Stimulated activated CD4-positive, alpha-beta T cell treated with anti-CD3 and anti-CD28 coated beads, TNF-alpha, amount 100 ng/mL, for 4 hours (primary cell): ENCODE measurements at places on chromosomes 6 and 20.
A peak's percentile ranks its signal among the peaks of the same experiment; 100 is the strongest.

DNA sequence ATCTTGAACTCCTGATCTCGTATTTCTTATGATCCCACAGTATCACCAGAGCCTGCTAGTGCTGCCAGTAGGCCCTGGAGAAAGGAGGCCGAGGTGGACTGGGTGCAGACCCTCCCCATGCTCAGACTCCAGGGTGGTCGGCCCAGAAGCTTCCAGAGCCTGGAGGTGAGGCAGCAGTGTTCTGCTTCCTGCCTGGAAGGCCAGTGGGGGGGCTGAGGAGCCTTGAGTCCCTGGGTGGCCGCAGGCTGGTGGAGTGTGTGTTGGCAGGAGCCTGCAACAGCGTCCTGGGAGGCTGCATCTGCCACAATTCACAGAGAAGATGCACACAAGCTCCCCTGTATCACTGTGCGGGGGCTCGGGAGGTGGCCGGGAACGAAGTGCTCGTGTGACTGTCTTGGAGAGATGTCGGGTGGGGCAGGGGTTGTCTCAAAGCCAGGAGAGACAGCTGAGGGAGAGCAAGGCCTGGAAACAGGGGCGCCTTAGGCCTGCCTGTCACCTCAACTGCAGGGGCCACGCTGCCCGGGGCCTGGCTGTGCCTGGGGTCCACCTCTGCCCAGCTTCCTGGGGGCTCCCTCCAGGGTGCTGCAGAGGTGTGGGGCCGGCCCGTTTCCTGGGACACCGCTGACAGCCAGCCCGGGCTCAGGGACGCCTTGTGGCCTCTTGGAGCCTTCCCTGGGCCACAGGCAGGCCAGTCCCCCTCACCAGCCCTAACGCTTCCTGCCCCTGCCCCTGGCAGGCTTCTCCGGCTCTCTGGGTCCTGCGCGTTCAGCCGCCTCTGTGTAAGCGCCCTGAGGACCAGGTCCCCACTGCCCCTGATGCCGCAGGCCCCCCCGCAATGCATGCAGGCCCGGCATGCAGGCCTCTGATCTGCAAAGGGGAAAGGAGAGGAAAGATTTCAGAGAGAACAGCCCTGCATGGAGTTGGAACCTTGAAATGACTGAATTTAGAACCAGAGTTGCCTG, 24.2 kb upstream of the MAS1 start:
- no peak for DNase-seq

DNA sequence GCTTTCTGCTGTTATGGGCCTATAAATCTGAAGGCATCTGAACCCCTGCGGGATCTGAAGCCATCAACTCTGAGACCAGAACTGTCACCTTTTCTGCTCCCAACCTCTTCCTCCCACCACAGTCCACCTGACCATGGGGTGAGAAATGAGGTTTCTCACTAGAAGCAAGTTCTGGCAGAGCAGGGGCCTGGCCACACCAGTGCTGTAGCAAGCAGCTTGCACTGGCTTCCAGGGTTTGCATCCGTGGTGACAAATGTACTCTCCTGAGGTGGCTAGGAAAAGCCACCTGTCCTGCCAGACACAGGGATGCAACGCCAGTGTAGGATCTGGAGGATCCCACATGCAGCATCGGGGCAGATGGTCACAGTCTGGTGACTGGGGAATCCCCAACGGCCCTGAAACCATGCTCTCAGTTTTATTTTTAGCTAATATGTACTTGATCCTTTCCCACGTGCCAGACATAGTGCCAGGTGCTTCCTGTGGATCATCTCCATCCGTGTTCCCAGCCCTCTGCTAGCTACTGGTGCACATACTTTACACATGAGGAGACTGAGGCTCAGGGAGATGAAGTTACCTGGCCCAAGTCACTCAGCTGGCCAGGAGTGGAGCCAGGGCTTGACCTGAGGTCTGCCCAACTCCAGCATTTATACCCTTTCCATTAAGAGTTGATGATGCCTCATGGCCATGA, 122.1 kb upstream of the SPACA1 start:
- DNase-seq: no peak

GRCh38 chr6:41571021-41571780, 25.0 kb downstream of the FOXP4 start:
- DNase-seq: no peak

GRCh38 chr20:32037929-32038328, 14.1 kb upstream of the HCK start:
- no peak for DNase-seq

- DNase-seq: peak; percentile 67
Measured at GRCh38 chr6:13336553-13336952, 8.2 kb upstream of the TBC1D7 start.

DNA sequence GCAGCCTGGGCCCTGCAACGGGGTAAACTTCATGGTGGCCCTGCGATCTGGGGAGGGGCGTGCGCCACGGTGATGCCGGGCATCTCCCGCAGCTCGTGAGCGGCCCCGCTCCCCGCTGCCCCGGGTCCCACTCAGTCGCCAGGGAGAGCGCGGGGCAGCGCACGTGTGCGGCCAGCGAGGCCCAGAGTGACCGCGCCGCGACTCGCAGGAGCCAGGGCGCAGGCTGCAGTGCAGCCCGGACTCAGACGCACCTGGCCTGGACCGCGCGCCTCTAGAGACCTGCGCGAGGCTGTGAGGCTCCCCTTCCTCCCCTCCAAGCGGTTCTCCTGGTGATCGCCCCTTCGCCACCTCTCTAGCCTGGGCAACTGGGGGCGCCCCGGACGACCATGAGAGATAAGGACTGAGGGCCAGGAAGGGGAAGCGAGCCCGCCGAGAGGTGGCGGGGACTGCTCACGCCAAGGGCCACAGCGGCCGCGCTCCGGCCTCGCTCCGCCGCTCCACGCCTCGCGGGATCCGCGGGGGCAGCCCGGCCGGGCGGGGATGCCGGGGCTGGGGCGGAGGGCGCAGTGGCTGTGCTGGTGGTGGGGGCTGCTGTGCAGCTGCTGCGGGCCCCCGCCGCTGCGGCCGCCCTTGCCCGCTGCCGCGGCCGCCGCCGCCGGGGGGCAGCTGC, 652 bp downstream of the BMP6 start:
- no peak for DNase-seq

DNA sequence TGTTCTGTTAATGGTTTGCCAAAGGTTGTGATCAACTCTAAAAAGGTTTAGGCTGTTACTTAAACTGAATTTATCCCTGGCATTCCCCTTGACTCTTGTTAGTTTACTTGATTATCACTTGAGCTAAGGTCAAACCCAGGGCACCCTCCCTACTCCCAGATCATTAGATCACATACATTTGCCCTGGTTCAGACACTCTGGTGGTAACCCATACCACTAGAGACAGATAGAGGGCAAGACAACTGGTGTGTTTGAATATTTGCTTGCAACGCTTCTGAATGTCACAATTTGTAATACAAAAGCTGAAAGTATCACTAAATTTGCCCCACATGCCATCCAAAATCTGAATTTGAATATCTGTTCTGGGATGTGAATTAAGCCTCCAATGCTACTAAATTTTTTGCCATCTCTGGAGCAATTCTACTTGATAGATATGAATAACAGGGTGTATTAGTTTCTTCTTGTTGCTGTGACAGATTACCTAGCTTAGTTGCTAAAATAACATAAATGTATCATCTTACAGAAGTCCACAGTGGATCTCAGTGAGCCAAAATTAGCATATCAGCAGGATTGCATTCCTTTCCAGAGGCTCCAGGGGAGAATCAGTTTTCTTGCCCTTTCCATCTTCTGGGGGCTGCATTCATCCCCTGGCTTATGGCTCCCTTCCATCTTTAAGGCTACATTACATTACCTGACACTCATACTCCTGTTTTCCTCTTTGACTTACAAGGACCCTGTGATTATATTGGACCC, 45.4 kb downstream of the FIG4 start:
- DNase-seq: no peak

DNA sequence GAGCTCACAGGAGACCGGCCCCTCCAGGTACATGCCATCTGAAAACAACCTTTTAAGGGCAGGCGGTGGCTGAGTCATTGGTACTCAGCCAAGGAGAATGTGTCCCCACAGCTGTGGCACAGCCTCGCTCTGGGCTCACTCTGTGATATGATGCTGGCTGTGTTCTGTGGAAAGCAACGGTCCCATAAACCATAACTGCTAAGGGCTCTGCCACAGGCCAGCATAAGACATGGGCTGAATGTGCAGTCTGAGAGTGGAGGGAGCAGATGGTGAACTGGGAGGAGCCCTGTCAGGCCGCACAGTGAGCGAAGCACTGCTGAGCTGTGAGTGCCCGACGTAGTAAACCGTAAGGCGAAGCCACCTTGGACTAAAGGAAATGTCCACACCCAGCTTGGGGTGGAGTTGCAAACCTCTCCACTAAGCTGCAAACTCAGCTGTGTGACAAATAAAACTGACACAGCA, 375.8 kb downstream of the THBS2 start:
- DNase-seq: no peak

DNA sequence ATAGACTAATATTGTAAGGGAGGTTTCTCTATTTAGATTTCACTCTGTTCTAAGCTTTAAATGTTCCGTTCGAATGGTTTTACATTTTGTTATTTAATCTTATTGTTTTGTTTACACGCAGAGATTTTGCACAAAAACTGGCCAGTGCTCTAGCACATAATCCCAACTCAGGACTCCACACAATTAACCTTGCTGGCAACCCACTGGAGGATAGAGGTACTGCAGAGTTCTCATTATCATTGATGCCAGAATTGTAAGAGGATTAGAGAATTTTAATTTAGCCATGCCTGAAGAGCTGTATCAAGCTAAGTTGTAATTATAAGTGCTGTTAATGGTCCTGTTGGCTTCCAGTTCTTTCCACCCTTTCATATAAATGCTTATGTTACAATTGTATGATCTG, 179.7 kb upstream of the SCGN start:
- no peak for DNase-seq

DNA sequence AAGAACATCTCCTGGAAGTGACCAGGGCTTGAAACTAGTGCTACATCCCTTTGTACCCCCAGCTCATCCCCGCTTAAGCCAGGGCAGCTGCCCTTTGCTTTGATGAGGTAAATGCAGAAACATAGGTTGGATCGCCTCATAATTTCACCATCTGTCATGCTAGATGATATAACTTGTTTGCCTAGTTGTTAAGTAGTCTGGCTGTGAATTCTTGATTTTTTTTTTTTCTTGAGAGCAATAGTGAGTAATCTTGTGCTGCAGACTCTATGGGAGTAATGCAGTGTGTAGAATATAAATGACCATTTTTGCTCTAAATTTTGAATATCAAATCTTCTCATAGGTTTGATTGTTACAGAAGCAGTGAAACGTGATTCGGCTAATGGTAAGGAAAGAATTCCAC, 4.1 kb downstream of the TRDN start:
- DNase-seq: no peak

DNA sequence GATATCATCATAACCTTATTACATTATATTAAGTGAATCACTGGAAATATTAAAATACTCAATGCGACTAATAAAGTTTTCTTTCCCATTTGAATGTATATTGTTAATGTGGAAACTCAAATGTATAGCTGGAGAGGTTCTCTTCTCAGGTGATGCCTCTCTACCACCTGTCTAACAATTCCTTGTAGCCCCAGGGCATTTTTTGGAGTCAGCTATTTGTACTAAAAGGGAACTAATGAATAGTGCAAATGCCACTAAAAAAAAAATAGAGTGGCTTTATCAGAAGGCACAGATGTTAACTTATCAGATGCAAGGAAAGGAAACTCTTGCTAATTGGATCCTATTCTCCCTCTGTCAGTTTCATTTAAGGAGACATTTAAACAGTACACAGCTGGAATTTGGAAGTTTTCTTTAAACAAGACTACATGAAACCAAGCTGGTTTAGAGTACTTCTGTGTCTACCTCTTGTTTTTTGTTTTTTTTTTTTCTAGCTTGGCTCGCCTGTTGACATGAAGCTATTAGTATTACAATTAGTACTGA, 897.0 kb upstream of the SLC35B3 start:
- no peak for DNase-seq

DNA sequence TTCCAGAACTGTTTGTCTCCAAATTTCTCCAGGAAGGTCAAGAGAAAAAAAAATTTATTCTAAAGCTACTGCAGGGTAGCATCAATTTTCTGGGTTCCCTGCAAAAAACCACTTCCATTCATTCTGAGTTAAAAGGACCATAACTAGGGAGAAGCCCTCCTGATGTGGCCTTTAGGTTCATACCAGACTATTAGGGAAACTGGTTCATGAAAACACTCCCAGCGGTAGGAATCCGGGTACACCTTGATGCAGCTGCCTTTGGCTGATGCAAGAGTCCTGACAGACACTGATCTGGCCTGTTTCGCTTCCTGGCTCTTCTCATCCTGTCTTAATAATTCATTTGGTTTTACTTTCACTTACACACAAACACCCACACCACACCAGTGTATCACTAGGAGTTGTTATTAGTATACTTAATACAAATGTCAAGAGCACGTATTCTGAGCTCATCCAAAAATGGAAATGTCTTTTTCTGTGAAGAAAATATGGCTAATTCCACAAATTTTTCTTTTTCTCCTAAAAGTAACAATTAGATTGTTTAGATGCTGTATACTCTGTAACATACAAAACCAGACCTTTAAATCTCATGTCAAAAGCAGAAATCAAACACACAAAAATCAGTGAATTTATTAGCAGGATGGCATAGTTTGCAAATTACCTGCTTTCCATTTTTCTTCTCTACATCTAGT, 38.4 kb upstream of the ARHGAP18 start:
- peak; percentile 21 for DNase-seq

GRCh38 chr6:43724914-43725642, 37.5 kb upstream of the MRPS18A start:
- peak; percentile 55 for DNase-seq

DNA sequence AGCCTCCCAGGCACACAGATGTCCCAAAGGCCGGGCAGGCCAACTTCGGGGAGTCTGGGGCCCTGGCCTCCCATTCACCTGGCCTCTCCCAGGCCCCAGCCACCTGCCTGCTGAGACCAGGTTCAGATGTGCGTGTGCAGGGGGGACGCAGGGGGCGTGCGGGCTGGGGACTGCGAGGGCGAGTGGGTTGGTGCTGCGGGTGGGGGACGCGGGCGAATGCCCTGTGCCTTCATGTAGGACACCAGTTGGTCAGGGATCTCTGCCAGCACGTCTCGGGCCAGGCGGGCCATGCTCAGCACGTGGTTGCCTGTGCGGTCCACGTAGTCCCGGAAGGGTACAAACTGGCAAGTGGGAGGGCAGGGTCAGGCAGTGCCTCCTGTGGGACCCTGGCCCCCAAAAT, 44.5 kb downstream of the RAB44 start:
- no peak for DNase-seq

DNA sequence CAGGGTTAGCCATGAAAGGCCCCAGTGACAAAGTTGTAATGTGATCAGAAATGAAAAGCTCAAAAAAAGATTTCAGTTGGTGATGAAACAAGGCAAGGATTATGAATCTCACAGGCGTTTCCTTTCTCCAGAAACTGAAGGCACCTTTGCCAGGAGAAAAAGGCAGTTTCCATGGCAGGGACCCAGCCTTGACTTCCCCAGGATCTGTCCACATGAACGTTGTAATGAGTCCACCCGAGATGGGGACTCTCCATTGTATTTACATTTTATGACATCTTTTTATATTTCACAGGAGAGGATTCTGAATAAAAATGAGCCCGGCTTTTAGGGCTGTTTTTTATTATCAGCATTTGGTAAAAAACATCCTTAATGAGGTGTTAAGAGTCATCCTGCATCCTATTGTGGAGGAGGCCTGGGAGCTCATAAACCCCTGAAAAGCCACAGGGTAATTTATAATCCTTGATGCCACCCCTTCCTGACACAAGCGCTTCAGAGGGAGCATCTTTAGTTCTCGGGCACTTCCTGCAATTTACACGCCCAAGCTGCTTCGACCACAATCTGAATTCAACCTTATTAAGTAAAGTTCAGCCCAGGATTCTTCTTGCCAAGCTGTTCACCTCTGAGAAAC, 74.1 kb upstream of the SALL4 start:
- no peak for DNase-seq

- no peak for DNase-seq
Measured at GRCh38 chr20:33188421-33188820, 20.5 kb downstream of the BPIFA2 start.

GRCh38 chr20:58630063-58630462, 21.0 kb upstream of the STX16 start:
- no peak for DNase-seq
